EH (cell line): ENCODE measurements at places on chromosomes 11 and 22.

- DNase-seq, result no peak
These were observed 182.5 kb upstream of the API5 start for GRCh38 chr11:43129329-43129728.

DNA sequence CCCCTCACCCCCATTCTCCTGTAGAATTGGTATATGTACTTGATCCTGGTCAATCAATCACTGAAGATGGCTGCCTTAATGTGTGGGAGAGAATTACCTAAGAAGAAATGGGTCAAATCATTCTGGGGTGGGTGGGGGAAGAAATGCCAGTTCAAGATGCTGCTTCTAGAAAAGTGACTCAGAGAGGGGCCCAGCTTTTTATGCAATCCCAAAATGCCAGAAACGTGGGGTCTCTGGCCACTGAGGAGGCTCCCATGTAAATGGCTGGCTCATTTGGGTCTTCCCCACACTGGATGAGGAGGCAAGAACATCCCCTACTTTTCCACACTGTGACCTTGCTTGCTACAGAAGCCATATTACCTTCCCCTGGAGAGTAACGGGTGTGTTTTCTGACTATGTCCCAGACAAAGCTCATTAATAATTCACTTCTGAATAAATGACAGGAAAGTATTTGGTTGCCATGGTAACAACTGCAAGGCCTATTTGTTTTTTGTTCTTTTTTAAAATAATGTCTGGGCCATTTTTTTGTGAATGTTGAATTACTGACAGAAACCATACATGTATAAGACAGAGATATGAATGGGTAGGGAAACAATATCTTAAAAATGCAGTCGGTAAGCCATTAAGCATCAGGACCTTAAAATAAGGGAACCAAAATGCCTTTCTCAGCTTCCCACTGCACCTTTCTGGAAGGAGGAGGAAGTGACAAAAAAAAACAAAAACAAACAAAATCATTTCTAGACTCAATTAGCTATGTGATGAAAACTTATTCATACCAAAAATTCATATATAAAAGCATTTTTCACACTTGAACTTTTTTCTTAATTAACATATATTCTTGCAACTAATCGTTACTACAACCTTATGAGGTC is 32.0 kb downstream of the SLC1A2 start:
- DNase-seq, result no peak

DNA sequence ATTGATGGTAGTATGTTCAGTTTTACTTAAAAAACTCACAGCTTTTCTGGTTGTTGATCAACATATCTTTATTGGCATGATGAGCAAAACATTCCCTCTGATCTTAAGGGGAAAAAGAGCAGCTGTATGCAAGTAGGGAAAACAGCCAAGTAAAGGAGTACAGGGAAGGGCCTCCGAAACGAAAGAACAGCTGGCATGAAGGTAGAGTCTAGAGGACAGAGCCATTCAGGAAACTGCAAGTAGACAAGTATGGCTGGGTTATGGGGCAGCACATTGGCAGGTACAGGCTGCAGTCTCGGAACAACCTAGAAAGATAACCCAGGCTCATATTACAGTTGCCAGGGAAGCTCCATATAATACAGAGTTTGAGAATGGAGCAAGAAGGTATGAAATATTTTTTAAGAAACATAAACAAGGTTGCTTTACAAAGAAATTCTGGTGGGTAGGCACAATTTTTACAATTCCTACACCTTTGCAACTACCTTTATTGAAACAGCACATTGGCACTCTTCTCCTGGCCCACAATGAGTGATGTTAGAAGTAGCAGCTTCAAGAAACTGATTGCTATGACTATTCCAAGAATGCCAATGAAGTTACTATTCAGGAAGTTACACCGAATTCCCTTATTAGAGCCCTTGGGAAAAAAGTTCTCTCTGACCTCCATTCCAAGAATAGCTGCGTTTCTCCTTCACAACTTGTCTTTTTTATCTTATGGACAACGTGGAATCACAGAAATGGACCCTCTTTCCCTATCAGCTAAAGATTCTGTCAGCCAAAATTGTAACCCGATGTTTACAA is 45.2 kb downstream of the LGR4 start:
- DNase-seq, result peak; percentile 82

DNA sequence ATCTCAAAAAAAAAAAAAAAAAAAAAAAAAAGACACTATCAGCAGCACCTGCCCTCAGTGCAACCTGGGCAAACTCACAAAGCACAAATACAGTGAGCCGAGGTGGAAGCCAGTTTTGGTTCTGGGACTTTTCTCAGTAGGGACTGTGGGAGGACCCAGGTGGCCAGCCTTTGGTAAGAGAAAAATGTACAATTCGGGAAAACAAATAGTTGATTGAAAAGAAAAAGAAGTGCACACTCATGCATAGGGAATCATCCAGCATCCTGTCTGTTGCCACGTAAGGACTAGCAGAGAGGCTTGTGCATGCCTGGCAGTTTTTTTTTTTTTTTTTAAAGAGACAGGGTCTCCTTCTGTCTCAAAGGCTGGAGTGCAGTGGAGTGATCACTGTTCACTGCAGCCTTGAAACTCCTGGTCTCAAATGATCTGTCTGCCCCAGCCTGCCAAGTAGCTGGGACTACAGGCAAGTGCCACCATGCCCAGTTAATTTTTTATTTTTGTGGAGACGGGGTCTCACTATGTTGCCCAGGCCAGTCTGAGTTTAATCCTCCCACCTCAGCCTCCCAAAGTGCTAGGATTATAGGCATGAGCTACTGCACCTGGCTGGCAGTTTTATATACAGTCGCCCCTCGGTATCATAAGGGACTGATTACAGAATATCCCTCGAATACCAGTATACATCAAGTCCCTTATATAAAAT is 36.7 kb downstream of the TPST2 start:
- DNase-seq, result peak; percentile 94

DNA sequence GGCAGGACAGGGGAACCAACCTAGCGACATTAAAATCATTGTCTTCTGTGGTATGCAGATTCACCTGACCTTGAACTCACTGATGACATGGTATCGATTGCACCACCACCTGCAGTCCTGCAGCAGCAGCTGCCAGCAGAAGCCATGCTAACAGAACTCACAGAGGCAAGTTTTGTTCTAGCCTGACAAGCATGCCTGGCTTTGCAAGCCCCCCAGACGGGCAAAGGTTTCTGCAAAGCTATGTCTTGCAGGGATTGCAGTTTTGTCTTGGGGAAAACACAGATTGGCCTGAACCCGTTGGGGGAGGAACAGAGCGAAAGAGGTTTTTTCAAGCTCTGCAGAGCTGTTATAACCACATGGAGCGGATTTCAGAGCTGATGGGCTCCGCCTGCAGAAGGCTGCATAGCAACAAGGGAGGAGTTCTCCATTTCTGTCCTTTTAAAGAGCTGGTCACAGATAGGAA is 221.0 kb downstream of the HIPK3 start:
- no peak for DNase-seq

DNA sequence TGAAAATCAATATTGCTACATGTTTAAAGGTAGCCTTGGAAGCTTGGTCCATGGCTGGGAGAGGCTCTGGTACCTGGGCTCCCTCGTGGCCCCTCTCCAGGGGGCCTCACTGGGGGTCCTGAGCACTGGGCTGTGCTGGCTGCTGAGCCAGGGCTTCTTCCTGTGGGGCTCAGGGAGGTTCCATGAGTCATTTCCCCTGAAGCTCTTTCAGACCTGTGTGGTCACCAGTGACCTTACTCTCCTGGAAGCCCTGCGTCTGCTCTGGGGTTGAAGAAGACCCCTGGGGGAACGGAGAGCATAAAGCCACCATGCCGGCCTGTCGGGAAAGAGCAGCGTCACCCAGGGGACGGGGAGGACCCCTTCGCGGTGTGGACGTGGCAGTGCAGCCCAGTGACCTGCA is 389.0 kb downstream of the TBC1D22A start:
- DNase-seq, result peak; percentile 40

- peak; percentile 60 for DNase-seq
These were observed 120.8 kb upstream of the ARHGAP20 start for GRCh38 chr11:110833033-110833484.

GRCh38 chr11:17184882-17185587 is 22.8 kb downstream of the PIK3C2A start:
- no peak for DNase-seq

GRCh38 chr11:131924457-131925201 is 554.2 kb downstream of the NTM start:
- DNase-seq, result peak; percentile 58
